ENCODE measurements at places on chromosomes 11 and 22.
A peak's percentile ranks its signal among the peaks of the same experiment; 100 is the strongest.

GRCh38 chr11:65551572-65552387, 6.4 kb downstream of the LTBP3 start:
- no peak for DNase-seq

DNA sequence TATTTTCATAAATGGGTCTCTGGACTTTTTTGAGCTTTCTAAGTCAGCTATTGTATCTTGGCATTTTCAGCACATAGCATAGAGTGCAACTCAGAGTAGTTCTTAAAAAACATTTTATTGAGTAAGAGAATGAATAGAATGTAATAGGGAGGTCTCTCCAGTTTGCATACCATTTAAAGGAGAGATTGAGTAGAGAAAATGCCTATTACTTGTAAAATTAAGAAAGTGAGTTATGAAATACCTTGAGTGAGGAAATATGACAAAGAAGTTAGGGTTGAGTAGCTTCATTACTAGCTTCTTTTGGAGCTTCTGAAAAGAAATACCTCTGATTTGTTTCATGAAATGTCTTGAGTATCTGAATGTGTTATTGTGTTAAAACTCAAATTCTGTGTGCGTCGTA, 140.0 kb downstream of the AASDHPPT start:
- DNase-seq: no peak

DNA sequence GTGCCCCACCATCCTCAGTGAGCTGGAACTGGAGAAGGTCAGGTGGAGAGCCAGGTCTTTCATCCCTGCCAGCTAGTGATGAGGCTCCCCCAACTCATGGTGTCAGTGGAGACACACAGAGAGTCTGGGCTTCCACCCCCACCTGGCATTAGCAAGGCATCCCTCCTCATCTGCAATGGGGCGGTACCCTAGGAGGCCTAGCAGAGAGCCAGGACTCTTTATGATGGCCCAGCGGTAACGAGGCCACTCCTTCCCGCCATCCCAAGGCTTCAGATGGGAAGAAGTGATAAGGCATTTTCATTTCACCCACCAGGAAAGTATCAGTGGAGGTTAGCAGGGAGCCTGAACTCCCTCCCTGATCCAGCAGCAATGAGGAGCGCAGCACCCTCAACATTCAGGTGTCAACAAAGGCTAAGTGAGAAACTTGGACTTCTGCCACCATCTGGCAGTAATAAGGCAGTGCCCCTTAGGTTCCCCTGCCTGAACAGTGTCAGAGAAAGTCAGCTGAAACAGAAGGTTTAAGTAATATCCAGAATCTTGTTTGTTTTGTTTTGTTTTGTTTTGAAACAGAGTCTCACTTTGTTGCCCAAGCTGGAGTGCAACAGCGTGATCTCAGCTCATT, 40.5 kb upstream of the FBLN1 start:
- no peak for DNase-seq

GRCh38 chr11:44445500-44446365, 119.7 kb upstream of the CD82 start:
- no peak for DNase-seq

DNA sequence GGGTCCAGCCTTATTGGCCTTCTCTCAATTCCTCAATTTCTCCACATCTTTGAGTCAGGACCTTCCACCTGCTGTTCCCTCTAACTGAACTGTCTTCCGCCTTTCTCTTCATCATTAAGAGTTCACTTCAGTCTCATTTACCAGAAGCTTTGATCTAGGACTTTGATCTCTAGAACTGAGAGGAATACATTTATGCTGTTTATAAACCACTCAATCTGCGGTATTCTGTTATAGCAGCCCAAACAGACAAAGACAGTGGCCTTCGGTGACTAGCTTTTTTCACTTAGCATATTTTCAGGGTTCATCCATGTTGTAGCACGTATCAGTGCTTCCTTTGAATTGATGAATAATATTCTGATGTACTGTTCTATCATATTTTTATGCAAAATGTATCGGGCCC, 10.5 kb downstream of the CLPB start:
- DNase-seq: no peak

DNA sequence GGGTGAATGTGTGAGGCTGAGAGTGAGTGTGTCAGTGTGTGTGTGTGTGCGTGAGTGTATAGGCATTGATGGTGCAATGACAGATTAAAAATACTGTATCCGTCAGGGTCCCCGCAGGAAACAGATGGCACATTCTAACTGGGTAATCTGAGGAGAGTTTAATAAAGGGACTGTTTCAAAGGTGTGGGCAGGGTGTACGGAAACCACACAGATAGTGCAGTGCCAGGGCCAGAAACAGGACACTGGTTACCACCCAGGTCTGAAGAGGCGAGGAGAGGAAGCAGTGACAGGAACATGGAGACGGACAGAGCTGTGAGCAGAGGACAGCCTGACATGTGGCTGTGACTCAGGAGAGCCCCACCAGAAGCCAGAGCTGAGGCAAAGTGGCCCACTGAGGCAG, 16.5 kb downstream of the P2RX3 start:
- DNase-seq: no peak

DNA sequence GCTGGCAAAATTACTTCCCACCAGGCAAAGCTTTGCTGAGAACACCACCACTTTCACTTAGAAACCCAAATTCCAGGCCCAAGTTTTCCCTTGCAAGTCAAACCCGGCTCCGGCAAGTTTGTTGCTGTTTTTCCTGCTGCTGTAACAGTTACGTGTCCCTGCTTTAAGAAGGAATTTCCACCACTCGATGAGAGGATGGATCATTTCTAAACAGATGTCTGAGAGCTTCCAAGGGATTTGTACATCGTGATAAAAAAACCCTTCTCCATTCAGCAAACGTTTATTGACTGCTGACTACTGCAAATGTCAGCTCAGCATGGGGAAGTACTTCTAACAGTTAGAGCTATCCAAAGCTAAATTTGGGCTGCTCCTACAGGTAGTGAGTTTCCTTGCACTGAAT, 19.7 kb downstream of the P2RX3 start:
- peak; percentile 15 for DNase-seq

GRCh38 chr11:66278363-66279091, 552 bp downstream of the CNIH2 start:
- DNase-seq: no peak

- no peak for DNase-seq
These were observed 130.4 kb downstream of the HIPK3 start for GRCh38 chr11:33387581-33387980.

DNA sequence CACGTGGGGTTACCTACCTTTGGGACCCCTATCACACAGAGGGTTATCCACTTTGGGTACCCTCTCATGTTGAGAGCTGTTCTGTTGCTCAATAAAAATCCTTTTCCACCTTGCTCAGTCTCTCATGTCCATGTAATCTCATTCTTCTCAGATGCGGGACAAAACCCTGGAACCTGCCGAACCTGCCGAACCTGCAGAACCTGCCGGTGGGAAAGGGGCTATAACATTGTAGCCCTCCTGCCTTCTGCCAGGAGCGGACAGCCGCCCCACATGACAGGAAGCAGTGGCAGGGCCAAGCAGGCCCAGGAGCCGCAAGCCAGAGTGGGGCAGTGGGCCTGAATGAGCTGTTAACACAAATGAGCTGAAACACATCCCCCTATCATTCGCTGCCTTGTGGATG, 18.1 kb downstream of the NPAT start:
- DNase-seq: no peak

- DNase-seq: no peak
These were observed at the start of gene MRGPRX2 for GRCh38 chr11:19060629-19061028. Gene MRGPRX2, minus strand, starts transcription at chr11:19060717. Its CDS starts 4,315 bp downstream, at chr11:19056402.

- no peak for DNase-seq
These were observed 84.9 kb upstream of the TRIM77 start for GRCh38 chr11:89625171-89625570.
